ENCODE measurements at places on chromosomes 5 and 9.

DNA sequence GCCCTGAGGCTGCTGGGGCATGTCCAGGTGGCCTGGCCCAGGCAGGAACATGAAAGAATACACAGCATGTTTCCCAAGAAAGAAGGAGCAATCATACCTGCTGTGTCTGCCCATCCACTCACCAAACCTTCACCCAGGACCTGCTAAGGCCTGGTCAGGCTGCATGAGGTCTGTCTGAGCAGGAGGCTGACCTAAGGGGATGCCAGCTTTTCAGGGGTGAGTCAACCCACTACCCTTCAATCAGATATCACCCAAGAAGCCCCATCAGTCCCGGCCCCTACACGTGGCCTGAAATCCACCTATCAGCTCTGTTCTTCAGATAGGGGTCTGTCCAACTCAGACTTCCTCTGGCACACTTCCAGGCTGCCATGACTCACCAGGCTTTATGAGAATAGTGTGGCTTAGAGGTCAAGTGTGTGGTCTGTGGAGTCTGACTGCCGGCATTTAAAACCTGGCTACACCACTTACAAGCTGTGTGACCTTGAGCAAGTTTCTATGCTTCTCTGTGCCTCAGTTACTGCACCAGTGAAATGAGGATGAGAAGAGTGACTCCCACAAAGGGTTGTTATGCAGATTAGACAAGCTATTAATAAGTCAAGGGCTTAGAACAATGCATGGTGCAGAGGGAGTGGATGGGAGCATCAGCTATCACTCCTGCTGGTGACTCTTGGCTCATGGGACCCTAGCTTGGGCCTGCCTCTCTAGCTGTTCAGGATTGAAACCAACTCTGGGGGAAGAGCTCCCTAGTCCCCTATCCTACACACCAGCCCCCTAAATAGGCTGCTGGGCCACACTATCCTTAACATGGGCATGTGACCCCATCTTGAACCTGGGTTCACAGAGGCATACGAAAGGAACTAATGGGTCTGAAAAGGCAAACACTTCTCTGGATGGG lies 130.3 kb downstream of the PAX5 start:
- DNase-seq = no peak

- DNase-seq = no peak
Observed at GRCh38 chr5:154178661-154179060, 11.9 kb upstream of the GALNT10 start.

GRCh38 chr9:1659363-1659690 lies 355.8 kb upstream of the SMARCA2 start:
- DNase-seq = no peak

GRCh38 chr9:100058699-100059579 lies 39.9 kb downstream of the ERP44 start:
- no peak for DNase-seq

DNA sequence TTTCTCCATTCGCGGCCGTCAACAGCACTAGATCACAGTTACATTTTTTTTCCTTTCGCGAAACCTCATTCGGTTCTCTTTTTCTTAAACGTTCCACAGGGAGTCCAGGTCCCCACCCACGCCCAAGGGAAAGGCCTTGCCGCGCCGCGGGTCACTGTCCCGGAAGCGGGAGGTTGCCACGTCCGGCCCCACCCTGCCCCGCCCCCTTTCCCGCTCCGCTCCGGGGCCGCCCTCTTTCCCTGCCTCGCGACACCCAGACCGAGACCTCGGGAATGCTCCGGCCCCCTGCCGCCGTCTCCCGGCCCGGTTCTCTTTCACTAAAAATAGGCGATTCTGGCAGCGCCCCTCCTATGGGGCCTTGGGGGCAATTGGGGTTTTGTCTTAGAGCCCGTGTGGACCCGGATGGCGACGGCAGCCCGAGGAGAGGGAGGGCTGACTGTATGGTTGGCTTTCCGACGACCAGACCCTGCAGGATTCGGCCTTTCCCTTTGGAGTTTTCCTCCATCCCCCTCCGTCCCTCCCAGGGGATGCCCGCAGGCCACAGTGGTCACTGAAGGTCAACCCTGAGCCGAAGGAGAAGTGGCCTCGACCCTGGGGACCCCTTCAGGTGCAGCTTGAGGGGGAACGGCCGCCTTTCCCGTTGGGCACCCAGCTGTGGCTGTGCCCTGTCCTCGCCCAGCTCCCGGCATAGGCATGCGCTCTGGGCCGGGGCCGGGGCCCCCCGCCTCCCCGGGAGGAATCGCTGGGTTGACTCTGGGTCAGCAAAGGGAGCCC lies 2.8 kb upstream of the RACK1 start:
- peak; percentile 57 for DNase-seq

GRCh38 chr5:173191015-173191414 lies 44.0 kb downstream of the NKX2-5 start:
- no peak for DNase-seq

DNA sequence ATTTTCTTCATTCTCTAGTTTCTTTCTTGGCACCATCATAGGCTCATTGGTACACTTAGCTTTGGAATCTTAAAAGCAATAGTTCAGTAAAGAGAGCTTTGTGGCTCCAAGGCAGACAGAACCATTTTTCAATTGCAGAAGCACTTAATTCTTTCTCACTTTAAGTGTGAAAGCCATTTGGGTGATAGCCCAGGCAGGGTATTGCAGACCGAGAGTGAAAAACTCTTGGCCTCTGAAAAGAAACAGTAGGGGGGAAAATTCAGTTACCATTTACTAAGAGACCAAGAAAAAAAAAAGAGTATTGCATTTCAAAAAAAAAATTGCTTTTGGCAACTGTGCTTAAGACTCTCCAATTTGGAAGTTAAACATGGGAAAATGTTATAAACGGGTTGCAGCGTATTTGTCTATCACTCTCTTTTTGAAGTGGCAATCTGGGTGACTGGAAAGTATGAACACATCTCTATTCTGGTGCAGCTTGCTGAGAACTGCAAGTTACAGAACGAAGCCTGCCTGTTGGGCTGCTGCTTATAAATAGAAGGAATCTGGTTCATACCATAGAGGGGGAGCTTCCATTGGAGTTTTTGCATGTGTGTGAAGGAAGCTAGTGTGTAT lies 170.5 kb downstream of the TLE4 start:
- no peak for DNase-seq

- no peak for DNase-seq
Observed at GRCh38 chr5:176481711-176482110, 33.5 kb downstream of the FAF2 start.

GRCh38 chr5:54171645-54172384 lies 138.6 kb downstream of the ARL15 start:
- DNase-seq = no peak

DNA sequence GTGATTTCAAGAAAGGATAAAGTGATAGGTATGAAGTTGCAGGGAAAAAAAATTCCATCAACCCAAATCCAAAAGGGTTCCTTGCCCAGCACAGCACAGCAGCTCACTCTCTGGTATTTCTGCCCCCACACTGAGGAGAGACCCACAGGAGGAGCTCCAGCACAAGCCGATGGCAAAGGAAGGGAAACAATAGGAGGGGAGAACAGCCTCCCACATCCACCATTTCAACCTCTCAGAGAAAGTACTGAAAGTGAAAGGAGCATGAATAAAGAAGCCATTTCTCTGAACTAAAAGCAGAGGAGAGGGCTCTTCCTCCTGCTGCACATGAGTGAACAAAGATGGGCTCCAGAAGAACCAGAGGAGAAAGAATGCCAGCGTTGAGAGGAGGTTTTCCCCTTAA lies 54.9 kb upstream of the ZSWIM6 start:
- no peak for DNase-seq

DNA sequence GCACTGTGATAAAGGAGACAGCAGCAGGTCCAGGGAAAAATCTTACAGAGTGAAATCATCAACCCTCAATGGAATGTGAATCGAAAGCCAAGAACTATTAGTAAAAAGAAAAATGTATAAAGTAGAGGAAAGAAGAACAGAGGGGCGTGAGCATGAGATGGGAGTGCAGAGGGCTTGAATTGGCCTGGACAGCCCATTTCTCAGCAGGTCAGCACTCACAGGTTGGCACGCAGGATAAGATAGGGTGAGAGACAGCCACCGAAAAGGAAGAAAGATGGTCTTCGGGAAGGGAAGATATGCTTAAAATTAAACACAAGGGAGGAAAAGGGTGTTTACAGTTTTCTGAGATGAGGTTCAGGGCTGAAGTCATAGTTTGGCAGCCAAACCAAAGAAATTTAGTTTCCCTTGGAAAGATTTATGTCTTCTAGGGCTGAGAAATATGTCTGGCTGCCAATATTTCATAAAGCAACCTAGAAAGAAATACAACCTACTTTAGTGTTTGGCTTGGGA lies 524.7 kb downstream of the SPATA31D1 start:
- no peak for DNase-seq

DNA sequence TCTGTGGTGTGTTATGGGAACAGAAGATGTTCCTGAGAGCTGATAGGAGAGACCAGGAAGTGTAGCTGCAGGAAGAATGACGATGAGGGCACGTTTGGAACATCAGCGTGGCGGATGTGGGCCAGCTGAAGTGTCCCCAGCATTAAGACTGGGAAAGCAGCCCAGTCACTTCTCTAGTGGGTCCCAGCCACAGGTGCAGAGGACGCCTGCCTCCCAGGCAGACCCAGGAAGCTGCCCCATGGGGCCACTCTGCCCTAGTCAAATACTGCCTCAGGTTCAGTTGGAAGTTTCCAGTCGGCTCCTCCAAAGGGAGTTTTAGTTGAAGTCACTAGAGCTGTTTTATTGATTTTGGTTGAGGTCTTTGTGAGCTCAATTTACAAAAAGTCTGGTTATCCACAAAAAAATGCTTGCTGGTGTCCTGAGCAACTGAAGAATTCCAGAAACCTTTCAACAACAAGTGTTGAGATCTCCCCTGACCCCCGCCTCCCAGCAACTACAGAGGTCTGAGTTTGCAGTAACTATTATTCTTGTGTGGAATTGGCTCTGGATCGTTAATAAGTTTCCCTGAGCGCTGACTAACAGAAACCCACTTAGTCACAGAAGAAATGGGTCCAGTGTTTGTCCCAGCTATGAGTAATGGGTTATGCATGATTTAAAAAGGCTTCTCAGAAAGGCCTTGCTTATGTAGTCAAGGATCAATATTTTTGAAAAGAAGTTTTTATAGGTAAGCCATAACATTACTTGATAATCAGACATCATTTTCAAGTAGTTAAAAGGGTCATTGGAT lies 294.1 kb downstream of the FANCC start:
- DNase-seq = no peak

GRCh38 chr5:139682016-139682975 lies 34.1 kb downstream of the CXXC5 start:
- DNase-seq = no peak

GRCh38 chr5:120913396-120913795 lies 449.3 kb downstream of the PRR16 start:
- DNase-seq = no peak

GRCh38 chr5:97388794-97389193 lies 205.7 kb upstream of the RIOK2 start:
- DNase-seq = no peak

DNA sequence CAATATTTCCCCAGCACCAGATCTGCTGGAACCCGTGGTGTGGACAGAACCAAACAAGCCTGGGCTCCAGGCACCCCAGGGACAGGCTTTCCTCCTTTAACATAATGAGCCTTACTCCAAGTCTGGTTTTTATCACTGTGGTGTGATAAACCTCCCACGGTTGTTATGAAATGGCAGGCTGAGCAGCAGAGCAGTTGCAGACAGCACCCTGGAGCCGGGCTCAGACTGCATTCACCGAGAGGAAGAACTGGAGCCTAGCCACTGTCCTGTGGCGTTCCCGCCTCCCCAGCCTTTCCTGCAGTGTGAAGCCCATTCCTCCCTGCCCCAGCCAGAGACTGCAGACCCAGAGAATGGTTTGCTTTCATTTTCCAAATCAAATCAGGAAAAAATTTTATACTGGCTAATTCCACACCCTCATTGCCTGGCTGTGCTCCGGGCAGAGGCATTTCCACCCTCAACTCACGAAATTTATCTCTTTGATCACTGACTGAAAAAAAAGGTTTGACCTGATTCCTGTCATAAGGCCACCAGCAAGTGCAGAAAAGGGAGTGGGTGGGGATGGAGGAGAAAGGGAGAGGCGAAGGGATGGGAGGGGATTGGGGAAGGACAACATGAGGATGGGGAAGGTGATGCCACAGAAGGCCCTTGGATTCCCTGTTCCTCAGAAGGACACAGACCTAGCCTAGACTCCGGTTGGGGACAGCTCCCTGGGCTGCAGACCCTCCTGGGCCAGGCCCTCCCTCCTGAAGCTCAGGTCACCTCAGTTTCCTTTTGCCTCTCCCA lies 18.9 kb downstream of the IPPK start:
- no peak for DNase-seq

DNA sequence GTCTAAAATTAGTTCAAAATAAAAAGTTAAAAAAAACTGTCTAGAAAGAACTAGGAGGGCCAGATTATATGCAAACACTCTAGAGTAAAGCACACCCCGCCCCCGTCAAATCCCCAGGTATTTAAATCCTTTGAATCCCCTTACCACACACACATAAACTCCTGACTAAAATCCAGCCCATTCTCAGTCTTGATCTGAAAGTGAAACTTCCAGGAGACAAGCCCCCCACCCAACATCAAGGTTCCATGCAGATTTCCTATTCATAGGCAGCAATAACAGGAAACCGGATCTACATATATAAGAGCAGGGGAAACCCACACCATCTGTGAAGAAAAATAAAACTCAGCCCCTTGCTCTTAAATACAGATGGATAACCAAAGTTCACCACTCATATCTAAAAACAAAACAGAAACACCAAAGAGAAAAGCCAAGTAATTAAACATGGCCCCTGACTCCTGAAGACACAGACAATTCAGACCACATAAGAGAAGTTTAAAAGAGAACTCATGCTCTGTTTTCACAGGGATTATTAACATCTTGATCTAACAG lies 42.3 kb downstream of the MARCHF3 start:
- DNase-seq = no peak

DNA sequence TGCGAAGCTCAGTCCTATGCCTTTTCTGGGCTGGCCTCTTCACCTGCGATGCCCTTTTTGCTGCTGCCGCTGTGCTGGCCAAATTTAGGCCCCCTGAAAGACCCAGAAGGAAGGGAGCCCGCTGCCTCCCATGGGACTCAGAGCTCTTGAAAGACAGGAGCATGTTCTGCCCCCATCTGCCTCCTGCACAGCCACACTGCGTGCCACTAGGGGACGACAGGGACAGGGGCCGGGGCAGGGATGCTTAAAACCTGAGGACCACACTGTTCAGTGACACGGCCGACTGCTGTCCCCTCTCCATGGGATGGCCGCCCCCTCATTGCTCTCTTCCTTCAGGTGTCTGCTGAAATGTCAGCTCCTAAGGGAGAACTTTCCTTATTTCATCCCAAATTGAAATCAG lies 132.4 kb downstream of the ADAMTS2 start:
- DNase-seq = no peak

DNA sequence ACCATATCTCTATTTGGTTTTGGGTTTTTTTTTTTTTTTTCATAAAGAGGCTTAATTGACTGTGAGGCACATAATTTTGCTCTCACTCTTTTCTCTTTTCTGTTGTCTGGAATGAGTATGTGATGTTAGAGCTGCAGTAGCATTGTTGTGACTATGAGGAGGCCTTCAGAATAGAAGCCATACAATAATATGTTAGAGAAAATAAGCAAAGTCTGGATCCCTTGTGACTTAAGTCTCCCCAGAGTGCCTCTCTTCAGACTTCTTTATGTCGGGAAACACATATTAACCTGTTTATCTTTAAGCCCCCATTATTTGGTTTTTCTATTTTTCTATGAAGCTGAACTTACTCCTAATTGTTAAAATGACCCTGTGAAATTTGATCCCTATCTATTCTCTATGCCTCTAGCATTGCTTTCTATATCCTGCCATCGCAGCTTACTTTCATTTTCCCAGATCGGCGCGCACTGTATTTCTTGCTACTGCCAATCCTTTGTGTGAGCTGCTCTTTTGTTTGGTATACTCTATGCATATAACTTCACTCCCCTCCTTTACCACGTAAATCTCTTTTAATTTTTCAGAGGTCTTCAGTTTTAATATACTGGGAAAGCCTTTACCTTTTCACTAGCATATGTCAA lies 372.5 kb upstream of the KCNN2 start:
- no peak for DNase-seq

Measured in activated T-cell treated with anti-CD3 and anti-CD28 coated beads for 4 hours (primary cell).